ENCODE measurements at places on chromosomes 4 and X.

DNA sequence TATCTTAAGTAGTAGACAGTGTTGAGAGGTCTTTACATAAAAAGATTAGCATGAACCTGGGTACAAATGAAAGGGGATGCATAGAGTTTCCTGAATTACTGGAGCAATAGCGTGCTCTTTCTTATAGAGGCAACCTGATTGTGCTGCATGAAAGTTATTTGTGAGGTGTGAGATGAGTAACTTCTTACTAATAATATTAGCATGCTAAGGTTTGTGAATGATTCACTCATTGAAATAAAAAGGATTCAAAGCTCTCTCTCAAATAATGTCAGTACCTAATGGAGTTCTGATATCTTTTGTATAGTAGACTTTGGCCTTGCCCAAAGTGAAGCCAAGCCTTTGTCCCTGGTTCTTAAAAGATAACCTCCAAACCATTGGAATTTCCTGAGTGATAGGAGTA, 131.0 kb upstream of the CXXC4 start:
- no peak for DNase-seq

DNA sequence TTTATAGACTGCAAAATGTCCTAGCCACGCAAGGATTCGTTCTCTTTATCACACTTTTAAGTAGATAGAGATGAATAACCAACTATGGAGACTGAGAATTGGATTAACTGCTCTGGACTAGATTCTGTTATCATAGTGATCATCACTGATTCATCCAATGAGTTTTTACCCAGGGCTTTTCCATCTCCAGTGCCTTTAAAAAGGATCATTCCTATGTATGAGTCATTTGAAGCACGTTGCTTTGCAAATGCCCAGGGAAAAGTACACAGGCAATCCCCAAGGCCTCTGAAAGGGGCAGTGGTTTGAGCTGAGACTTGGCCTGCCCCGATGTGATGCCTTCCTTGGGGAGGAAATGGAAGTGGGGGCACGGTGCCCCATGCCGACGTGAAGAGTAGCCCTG, 122.7 kb upstream of the PSAPL1 start:
- no peak for DNase-seq

DNA sequence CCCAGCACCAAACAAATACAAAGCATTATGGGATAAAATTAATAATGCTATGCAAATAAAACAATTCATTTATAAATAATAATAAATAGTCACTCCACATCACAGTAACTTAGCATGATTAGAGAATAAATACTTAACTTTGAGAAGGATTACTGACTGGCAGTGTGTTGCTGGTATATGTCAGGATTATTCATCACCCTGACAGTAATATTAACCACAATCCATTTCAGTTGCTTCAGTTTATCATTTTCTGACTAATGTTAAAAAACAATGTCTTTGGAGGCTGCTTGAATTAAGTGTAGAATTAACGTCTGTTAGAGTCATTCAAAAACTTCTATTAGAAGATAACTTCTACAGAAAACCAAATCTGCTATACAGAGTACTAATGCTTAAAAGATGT, 124.1 kb upstream of the MAB21L2 start:
- DNase-seq: no peak

GRCh38 chr4:9825049-9825448, 43.6 kb downstream of the DRD5 start:
- no peak for DNase-seq

- DNase-seq: no peak
Observed at GRCh38 chr4:162847945-162848549, 318.6 kb downstream of the NAF1 start.

DNA sequence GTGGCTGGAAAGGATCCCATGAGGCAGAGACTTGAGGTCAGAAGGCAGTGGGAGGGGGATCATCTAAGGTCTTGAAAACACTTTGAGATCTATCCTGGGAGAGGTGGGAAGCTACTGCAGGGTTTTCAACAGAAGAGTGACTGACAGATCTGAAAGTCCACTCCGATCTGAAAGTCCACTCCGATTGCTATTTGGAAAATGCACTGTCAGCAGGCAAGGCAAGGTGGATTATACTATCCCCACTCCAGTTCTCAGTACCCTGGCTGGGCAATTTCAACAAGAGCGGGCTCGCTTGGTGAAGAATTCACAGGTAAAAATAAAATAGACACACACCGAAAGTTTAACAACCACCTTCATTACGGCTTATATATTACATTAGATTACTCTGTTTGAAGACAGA, 42.3 kb upstream of the C1QTNF7 start:
- no peak for DNase-seq

- no peak for DNase-seq
Observed at GRCh38 chr4:27096142-27096824, 235.6 kb downstream of the STIM2 start.

DNA sequence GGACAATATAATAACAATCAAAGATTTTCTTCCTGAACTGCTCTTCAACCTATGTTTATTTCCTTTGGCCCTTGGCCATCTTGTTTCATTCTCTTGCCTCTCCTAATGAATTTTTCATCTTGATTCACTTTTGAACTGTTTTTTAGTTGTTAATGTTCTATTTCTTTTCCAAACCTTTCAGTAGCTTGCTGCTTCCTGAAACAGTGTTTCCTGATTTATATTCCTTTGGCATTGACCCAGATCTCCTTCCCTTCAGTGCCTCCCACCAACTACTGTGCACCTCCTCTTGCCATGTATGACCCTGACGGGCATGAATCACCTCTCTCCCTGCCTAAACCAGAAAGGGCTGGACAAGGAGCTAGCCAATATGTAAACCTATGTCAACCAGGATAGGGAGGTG, 25.6 kb upstream of the SPP1 start:
- DNase-seq: no peak

DNA sequence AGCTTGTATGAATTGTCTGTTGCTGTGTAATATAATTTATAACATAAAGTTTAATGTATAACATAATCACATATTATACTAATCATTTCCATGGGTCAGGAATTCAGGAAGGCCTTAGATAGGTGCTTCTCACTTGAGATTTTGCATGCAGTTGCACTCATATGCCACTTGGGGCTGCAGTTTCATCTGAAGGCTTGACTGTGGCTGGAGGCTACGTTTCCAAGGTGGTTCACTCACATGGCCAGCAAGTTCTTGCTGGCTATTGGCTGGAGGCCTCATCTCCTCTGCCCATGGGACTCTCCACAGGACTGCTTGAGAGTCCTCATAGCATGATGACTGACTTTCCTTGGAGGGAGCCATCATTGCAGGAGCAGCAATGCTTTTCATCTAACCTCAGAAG, 53.4 kb upstream of the STX18 start:
- DNase-seq: no peak

- DNase-seq: no peak
Observed at GRCh38 chrX:44705817-44706551, 137.8 kb upstream of the DUSP21 start.

DNA sequence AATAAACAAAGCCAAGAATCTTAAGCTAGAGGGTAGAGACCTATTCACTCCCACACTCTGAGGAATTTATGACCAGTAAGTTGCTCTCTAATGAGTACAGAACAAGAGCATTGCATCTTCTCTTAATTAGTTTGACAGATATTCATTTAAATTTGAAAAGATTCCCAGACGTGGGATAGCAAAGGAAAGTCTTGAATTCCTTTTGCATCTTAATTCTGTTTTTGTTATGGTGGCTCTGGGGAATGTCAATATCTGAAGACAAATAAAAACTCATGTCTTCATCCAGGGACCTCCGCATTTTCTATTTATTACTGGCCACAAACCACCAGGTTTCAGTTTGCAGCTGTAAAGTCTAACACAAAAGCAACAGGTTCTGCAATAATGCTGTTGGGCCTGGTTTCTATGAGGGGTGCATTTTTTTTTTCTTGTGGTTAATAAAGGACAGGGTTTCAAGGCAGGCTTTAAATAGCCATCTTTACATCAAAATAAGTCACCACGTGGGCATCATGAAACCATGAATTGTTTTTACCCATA, 172.3 kb downstream of the SHROOM3 start:
- DNase-seq: no peak

- no peak for DNase-seq
Observed at GRCh38 chrX:47145395-47146120, 537 bp downstream of the RBM10 start.

DNA sequence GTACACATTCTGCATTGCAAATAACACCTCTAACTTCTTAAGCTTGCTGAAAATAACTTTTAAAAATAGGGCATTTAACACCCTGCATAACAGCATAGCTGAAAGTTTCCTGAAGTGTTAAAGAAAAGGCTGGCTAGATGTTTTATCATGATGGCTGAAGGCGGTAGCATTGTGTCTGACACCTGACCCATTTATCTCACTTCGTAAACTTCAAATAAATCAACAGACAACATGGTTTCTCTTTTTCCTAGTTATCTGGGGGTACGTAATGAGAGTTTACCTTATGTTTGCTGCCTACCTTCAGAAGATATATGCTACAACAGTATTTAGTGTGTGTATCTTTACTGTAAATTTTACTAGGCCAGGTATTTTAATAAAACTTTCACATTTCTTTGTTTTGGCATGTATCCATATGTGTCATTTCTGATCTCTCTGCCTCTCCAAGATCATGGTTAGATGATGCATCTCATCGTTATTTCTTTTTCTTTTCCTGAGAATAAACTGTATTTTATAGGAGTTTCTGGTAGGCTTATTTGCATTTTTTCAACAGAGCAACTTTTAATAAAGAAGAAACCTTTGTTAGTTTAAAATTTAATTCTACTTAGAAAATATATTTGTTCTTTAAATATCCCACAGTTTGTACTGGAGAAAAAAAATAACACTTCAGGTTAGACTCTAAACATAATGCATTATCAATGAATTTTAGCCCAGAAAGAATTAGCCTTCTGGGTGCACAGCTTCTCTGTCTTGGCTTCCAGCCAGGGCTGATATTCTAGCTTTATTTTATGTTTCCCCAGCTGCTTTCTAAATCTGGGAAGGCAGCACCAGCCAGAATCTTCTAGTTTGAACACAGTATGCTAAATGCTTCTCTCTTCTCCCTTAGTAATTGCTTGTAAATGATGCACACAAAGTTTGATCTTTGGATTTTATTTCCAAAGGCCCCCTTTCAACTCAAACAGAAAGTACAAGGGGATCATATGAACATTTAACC, 2.9 kb downstream of the NDST4 start:
- no peak for DNase-seq
